Spleen (tissue), 13 donors: ENCODE measurements at places on chromosomes 7 and 10. TPM values are rescaled to one million over a fixed set of nuclear protein-coding genes. Genes with fewer than 3 reads are reported as not detected.
A peak's percentile ranks its signal among the peaks of the same experiment; 100 is the strongest.

- no peaks in the 10 kb centered on the region for H3K27me3 ChIP-seq
- no peak overlapping the region for H3K27ac ChIP-seq
- no peak for DNase-seq
- no peak overlapping the region for H3K4me3 ChIP-seq
- no peaks in the 10 kb centered on the region for H3K36me3 ChIP-seq
These were observed 35.0 kb downstream of the NRF1 start for GRCh38 chr7:129646369-129647021.

DNA sequence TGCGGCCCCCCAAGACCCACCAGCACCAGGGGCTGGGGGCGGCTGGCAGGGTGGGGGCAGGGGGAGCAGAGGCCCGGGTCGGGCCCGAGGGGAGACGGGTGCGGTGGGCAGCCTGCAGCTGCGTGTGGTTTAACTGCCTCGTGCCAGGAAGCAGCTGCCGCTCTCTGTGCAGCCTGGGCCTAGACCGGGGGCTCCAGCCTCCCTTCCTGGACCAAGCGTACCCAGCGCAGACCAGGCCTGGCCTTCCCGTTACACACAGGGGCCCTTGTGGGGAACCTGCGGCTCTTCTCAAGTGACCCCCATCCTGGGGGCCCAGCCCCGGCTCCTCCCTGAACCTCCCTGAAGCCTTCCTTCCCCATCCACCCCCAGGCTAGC lies 6.6 kb upstream of the INTS1 start:
- no peaks in the 10 kb centered on the region for H3K27me3 ChIP-seq
- peak; percentile 82 for DNase-seq
- H3K36me3 ChIP-seq, result no peaks in the 10 kb centered on the region
- H3K4me1 ChIP-seq, result peaks cover 50% of the 10 kb centered on the region
- H3K27ac ChIP-seq, result peak overlapping the region; percentile 27

- H3K36me3 ChIP-seq, result no peaks in the 10 kb centered on the region
- H3K4me1 ChIP-seq, result no peaks in the 10 kb centered on the region
- DNase-seq, result no peak
- no peak overlapping the region for H3K27ac ChIP-seq
These were observed 363.1 kb downstream of the GATA3 start for GRCh38 chr10:8417631-8418030.

Gene NDUFB2
- polyA plus RNA-seq, result 370 TPM

Gene SYT15B
- polyA plus RNA-seq, result 0.36 TPM
